ENCODE measurements at places on chromosomes 5 and 9. TPM values are rescaled to one million over a fixed set of nuclear protein-coding genes. Genes with fewer than 3 reads are reported as not detected.

Gene NSMF
- total RNA-seq = 58.1 TPM

Gene SH3GL2
- total RNA-seq = under 0.01 TPM

Gene TAF1L
- total RNA-seq = not detected

Gene TAF11L5
- not detected for total RNA-seq

Gene SCGB3A2
- not detected for total RNA-seq

Gene HARS1
- total RNA-seq = 60.9 TPM

Gene PPP1R26
- total RNA-seq = 17.0 TPM

Gene ANXA2R
- 5.4 TPM for total RNA-seq

Gene CDKN2B-AS1
- total RNA-seq = 4.2 TPM

Gene EPB41L4A
- 29.1 TPM for total RNA-seq

Gene GRIA1
- total RNA-seq = 0.33 TPM

Gene SEMA4D
- total RNA-seq = 6.9 TPM

Gene CTXN3
- not detected for total RNA-seq

Gene F2RL1
- total RNA-seq = 135 TPM

Gene RAB14
- total RNA-seq = 44.5 TPM

Gene BTNL3
- total RNA-seq = not detected
